ENCODE measurements at places on chromosomes 3 and 15. TPM values are rescaled to one million over a fixed set of nuclear protein-coding genes. Genes with fewer than 3 reads are reported as not detected.

GRCh38 chr3:25566358-25566920, 98.3 kb downstream of the TOP2B start:
- DNase-seq: no peak

Gene DUOX2
- total RNA-seq: 0.12 TPM

DNA sequence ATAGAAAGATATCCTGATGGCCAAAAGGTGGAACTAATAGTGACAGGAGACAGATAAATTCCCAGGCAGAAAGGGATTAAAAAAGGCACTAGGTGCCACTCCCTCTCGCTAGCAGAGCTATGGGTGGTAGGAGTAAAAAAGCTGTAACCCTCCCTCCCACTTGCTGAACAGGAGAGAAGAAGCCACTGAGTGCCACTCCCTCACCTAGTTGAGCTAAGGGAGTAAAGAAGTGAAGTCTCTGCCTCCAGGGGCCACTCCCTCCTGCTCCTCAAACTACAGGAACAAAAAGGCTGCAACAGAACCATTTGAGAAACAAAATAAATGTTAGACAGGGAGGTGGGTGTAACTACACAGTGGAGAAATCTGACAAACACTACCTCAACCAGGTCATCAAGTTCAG, 276.2 kb upstream of the EPHA6 start:
- no peak for DNase-seq

DNA sequence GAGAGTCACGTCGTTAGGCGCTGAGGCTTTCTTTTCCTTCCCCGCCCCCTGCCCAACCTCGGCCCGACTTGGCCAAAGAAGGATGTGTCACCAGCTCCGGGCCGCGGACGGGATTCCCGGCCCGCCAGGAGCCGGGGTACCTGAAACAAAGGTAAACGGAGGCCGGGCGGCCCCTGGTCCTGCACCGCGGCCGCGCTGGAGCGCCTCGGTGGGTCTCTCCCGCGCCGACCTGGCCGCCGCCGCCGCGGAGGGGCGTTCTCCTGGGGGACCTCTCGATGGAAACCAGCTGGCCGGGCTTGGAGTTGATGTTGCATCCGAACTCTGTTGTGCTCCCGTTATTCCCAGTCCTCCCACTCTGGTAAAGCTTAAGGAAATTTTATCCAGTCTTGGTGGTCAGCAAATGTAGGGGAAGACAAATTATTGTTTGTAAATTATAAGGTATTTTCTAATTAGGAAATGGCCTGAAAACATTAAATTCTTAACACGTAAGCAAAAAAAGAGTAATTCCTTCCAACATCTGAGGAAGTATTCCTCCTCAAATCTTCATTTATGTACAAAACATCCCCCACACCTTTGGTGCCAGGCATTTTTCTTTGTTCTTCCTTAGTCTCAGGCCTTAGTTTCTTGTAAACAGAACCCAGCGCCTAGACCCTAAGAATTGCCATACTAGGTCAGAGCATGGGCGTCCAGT, 888 bp downstream of the PPP2R3A start:
- DNase-seq: no peak

DNA sequence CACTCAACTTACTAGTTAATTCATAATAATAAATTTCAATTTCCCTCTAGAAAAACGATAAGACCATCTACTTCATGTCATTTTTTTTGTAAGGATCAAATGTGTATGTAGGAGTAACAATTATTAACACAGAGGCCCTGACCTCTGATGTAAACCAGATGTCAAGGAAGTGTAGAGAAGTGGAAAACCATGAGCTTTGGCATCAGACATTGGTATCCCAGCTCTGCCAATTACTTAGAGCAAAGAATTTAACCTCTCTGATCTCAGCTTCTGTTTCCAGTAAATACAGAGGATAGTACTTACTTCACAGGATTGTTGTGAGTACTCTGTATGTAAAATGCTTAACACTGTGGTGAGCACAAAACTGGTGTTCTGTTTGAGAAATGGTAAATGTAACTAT, 17.5 kb downstream of the AQR start:
- DNase-seq: no peak

- no peak for DNase-seq
Measured at GRCh38 chr3:185959609-185960521, 22.1 kb upstream of the TRA2B start.

DNA sequence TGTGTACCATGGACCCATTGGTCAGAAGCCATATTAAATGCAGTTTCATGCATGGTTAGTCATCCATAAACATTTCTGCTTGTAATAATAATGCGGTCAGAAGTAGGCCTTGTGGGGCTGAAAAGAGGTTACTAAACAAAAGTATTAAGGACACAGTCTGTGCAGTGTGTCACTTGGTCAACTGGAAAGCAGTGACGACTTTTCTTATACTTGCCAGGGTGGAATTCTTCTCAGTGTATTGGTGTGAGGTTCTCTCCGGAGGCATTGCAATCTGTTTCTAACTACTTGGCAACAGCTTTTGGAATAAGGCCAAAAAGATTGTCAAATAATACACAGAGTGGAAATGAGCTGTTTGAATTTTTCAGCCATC, 46.8 kb downstream of the CHL1 start:
- DNase-seq: no peak

DNA sequence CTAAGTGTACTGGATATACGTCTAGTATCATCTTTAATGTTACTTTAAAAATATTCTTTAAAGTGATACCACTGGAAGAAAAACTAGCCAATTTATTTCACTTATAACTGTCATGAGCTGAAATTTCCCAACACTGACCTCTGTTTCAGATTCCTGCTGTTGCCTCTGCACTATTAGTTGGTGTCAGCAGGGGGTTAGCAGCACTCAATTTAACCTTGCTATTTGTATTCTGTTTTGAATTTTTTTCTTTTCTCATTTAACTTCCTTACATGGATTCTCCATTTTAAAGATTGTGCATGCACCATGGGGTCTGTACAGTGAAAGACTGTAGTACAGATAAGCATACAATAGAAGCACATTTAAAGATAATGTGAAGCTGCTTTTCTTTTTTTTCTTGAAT, 169.2 kb downstream of the UBE2E2 start:
- DNase-seq: no peak

Gene CCDC32
- total RNA-seq: 16.9 TPM

Gene CCRL2
- 2.1 TPM for total RNA-seq

Gene TP63
- 0.31 TPM for total RNA-seq

DNA sequence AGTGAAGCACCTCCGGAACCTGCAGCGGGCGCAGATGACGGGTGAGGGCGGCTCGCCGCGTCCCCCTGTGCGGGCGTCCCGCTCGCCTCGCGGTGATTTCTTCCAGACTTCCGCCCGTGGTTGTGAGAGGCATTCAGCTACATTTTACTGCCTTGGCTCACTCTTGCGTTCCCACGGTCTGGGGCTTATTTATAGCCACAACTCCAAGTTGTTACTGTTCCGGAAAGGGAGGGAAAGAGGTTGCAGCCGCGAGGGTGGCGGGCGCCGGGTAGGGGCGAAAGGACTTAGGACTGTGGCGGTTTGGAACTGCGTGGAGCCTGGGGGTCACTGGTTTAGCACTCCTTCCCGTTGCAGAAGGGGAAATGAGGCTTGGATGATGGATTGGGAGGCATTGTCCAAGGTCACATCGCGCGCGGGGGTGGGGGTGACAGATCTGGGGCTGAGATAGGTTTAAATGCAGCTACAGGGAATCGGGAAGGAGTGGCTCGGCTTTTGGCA, 1.1 kb downstream of the HES1 start:
- DNase-seq: peak; percentile 73

GRCh38 chr3:66432041-66432766, 68.6 kb downstream of the LRIG1 start:
- no peak for DNase-seq

Gene PCBP4
- 49.1 TPM for total RNA-seq

Gene DUOX1
- 1.9 TPM for total RNA-seq

- no peak for DNase-seq
Measured at GRCh38 chr3:30400926-30401325, 205.5 kb upstream of the TGFBR2 start.

Gene OR5K2
- not detected for total RNA-seq

- DNase-seq: peak; percentile 39
Measured at GRCh38 chr15:91897585-91898372, 44.3 kb downstream of the SLCO3A1 start.

GRCh38 chr15:41799488-41799805, 25.2 kb downstream of the MAPKBP1 start:
- no peak for DNase-seq

GRCh38 chr15:92205255-92205739, 188.4 kb upstream of the ST8SIA2 start:
- DNase-seq: no peak

DNA sequence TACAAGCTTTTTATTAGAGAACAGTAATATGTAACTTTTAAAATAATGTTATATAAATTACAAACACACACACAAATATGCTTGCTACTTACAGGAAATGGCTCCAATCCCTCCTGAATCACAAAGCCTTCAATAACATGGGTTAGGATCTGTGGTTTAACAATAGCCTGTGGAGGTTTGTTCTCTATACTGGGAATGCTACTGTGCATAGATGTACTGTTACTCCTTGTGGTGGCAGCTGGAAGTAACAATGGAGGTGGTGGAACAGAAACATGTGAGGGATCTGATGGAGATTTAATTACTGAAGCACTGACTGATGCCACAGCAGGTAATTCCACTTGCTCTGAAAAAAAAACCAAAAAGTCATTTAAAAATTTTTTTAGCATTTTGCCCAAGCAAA, 64.4 kb downstream of the PHC3 start:
- no peak for DNase-seq

- DNase-seq: no peak
Measured at GRCh38 chr15:52791776-52792175, 1.6 kb upstream of the ONECUT1 start.

DNA sequence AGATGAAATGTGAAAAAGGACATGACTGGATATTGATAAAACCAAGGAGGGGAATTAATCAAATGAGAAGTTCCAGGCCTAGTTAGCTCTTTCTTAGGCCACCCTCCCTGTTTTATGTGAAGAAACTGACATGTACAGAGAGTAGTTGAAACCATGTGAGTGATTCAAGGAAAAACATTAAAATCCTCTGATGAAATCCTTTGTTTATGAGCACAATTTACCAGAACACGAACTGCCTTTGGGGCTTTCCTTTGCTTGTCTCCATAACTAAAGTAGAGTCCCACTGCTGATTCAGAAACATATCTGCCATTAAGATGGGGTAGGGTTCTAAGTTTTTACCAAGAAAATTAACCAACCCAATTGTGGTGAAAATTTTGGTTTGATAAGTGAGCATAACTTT, 558.3 kb downstream of the NR2F2 start:
- DNase-seq: no peak

Gene SCN11A
- not detected for total RNA-seq

- DNase-seq: no peak
Measured at GRCh38 chr15:44782516-44782915, 46.2 kb downstream of the TRIM69 start.

GRCh38 chr15:92681141-92681631, 25.6 kb upstream of the FAM174B start:
- DNase-seq: no peak

DNA sequence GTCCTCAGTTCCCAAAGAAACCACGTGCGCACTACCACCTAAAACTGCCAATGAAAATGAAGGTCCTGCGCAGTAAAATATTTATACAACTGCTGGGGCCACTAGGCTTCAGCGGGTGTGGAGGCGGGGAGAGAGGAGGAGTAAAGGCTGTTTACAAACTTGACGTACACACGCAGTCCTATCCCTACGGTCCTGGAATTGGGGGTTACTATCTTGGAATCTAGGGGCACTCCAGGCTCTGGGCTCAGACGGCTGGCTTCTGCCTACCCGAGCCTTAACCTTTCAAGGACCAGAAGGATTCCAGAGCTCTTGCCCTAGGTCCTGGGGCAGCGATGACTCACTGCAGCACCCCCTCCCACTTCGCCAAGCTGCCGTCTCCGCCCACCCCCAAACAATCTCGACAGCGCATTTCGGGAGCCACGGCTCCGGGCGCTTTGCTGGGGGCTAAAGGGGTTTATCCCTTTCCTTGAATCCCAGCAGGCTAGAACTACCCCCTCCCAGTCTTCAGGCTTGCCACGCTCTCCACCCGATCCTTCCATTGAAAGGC, 3.0 kb downstream of the ADAMTS9 start:
- DNase-seq: peak; percentile 59

DNA sequence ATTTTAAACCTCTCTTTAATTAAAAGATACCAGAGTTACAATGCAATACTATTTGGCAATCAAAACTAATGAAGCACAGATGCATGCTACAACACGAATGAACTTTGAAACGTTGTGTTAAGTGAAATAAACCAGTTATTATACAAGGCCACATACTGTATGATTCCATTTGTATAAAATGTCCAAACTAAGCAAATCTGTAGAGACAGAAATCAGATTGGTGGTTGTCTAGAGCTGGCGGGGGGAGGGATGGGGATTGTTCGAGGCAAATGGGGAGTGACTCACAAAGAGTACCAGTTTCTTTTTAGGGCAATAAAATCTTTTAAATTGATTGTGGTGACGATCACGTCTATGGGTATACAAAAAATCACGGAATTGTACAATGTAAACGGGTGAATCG, 677.0 kb downstream of the NTRK3 start:
- no peak for DNase-seq

DNA sequence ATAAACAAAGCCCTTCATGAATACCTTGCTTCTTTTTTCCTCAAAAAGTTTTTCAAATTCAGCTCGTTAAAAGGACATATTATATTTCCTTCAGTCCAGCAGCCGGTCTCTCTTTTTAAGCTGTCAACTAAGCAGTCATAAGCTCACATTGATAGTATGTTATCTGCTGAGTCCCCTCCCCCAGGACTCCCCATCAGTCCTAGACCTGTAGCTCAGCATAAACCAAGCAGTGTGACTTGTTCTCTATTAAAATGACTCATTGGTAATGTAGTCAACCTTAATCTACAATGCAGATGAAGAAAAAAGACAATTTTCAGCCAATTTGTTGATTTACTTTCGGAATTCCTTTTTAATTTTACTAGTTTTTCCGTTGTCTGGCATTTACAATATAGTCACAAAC, 483.8 kb downstream of the MECOM start:
- DNase-seq: no peak

- DNase-seq: no peak
Measured at GRCh38 chr3:125192190-125193035, 20.1 kb downstream of the SLC12A8 start.

DNA sequence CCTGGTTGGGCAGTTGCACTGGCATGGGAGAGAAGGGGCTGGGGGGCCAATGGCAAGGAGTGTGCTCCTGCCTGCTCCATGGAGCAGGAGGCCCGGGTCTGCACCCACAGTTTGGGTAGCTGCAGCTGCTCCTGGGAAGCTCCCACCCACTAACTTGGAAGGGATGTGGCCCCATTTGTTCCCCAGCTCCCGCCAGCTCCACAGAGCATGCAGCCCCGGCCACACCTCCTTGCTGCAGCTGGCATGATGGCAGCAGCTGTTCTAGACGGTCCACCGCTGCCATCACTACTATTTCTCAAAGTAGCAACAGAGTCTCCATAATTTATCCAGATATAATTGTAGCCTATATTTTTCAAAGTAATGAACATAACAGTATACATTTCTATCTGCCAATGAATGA, 65.8 kb downstream of the PIK3CB start:
- no peak for DNase-seq

Data from left cardiac atrium (tissue), 4 donors.